Uterine smooth muscle cell (primary cell): ENCODE measurements at places on chromosomes 1 and 21. TPM values are rescaled to one million over a fixed set of nuclear protein-coding genes. Genes with fewer than 3 reads are reported as not detected.

The GOLT1A gene
- not detected in 2 replicates for total RNA-seq

The EFCAB14 gene
- 26.9 and 30.5 TPM in 2 replicates for total RNA-seq

The OR2T29 gene
- total RNA-seq, result not detected in 2 replicates

The CXADR gene
- total RNA-seq, result 5.1 and 5.3 TPM in 2 replicates

The OR10Z1 gene
- under 0.01 and 0.22 TPM in 2 replicates for total RNA-seq
